ENCODE measurements at places on chromosomes 16 and 17.

GRCh38 chr16:64363039-64363438 lies 758.8 kb downstream of the CDH11 start:
- DNase-seq = no peak

- DNase-seq = no peak
Observed at GRCh38 chr17:17937958-17938357, 34.2 kb downstream of the TOM1L2 start.

- no peak for DNase-seq
Observed at GRCh38 chr16:72818236-72818845, 229.6 kb downstream of the ZFHX3 start.

DNA sequence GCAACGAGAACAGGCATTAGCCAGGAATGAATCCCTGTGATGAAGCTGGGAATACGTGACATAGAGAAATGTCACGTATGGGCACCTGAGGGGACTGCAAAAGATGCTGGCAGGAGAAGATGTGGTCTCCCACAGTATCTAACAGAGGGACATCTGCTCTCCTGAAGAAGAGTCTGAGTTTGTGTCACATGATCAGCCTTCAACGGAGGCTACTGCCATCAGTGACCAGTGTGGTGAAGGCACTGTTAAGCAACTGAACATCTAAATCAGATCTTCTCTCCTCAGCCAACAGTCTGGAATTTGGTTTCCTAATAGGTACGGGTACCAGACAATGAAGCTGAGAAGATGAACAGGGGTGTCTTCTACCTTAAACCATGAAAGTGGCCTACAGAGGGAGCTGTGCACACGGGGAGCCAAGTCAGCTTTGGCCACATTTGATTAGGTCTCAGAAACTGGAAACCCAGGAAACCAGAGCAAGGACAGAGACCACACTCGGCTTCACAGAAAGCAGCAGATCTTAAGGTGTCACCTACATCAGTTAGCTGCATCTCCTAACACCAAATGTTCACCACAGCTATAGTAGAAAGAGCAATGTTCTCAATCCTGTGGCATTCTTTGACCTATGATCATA lies 41.8 kb downstream of the BRD7 start:
- peak; percentile 31 for DNase-seq

DNA sequence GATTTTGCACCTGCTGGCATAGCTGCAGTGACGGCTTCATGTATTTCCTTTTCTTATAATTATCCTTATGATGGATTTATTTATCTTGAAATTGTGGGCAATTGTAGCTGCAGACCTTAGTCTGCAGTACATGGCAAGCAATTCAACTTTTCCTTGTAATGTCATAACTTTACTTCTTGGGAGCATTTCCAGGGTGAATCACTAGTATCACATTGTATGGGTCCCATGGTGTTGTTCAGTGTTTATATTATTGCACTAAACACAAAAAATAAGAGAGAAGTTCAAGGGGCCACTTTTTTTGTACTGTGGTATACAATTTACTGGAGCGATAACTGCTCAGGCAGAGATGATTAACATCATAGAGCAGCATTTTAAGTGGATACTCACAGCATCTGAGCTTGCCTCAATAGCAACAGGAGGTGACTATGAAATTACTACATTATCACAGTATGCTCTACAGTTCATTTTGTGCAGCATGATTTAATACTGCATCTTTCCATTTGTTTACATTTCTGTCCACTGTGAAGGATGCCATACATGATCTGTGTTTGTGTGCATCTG lies 169.5 kb downstream of the STX8 start:
- DNase-seq = no peak

DNA sequence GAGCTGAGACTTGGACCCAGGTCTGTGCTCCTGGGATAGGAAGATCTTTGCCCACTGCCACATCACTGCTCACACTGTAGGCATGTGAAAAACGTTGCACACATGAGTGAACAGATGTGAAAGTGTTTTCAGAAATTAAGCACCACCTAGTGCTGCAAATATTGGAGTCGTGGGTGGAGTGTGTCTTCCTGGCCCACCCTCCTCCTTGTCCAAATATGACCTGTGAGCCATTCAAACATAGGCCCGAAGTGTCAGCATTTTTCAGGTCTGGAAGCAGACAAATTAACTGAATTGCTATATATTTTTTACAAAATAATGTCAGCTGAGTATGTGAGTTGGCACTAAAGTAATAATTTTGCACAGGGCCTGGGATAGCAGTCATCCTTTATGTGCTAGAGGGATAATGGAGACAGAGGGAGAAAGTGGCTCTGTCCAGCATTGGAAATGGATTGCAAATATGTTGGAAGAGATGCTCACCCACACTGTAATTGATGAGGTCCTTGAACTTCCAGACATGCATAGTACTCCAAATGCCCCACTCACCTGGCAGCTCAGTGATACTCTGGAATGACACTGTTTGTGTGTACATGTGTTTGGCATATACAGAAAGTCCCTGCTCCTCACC lies 58.7 kb downstream of the ACSM1 start:
- no peak for DNase-seq

DNA sequence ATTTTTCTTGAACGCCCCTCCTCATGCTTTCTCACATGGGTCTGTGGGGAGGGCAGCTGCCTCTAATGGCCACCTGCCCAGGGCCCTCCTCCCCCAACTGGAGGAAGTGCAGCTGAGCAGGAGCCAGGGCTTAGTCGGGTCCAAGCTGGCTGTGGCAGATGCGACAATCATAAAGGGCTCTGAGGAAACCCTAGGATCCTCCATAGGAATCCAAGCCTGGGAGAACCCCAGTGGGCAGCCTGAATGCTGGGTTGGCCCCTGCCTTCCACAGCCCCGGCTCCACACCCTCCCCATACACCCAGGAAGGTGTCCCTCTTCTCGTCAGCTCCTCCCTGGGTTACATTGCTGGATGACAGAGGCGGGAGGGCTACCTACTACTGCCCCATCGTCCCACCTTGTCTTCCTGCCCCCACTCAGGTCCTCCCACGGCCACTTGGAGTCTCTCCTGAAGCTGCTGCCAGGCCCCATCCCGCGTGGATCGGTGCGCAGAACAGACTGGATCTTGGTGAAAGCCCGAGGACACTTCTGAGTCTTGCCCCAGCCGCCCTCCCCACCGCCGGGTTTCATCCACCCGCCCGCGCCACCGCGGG lies 15.6 kb upstream of the CBFB start:
- DNase-seq = no peak

- DNase-seq = peak; percentile 29
Observed at GRCh38 chr17:30372755-30373154, 6.0 kb upstream of the CPD start.

GRCh38 chr16:30004811-30005242 lies 6.0 kb downstream of the DOC2A start:
- no peak for DNase-seq

DNA sequence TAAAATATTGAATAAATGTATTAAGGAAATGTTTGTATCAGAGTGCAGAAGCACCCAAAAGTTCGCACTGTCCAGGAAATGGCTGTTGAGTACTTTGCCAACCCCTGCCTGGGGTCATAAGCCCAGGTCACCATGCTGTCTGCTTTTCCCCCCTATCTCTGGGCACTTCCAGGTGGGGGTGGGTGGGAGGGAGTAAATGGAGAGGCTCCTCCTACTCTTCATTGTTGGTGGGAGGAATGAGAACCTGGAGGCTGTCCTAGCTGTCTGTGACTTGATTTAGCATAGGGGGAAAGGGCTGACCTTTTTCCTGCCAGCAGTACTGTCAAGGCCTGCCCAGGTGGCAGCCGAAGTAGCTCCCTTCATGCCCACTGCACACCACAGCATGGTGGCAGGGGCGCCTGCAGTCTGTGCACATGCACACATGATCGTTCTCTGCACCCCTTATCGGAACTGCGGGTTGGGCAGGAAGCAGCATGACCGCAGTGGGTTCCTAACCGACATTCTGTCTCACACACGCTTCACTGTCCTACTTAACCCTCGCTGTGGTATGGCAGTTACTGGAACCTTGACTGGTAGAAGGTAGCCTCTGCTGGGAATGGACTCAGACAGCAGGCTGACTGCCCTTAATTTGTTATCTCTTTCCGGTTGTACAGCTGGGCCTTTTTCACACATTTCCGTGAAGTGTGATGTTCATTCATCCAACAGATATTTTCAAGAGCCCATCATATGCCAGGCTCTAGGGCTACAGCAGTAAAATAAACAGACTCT lies 41.5 kb downstream of the LDHD start:
- no peak for DNase-seq

GRCh38 chr17:72733619-72734282 lies 358.7 kb downstream of the SLC39A11 start:
- no peak for DNase-seq

DNA sequence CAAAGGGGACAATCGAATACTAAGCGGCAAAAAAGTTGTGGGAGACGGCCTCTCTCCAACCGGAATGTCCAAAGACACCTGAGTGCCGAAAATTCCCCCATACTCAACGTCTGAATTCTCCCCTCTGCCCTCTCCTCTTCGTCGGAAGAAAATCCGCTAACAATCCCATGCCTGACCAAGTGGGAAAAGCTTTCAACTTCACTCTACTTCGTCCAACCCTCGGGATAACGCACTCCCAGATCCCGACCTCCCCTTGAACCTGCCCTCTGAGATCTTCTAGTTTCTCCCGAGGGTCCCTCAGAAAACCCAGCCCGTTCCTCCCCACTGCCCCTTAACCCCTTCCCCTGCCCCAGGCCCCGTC lies 961 bp downstream of the AMFR start:
- DNase-seq = no peak

- no peak for DNase-seq
Observed at GRCh38 chr17:29761040-29761761, 138.5 kb upstream of the CORO6 start.

- DNase-seq = no peak
Observed at GRCh38 chr16:30457256-30457655, 11.6 kb upstream of the SEPHS2 start.

DNA sequence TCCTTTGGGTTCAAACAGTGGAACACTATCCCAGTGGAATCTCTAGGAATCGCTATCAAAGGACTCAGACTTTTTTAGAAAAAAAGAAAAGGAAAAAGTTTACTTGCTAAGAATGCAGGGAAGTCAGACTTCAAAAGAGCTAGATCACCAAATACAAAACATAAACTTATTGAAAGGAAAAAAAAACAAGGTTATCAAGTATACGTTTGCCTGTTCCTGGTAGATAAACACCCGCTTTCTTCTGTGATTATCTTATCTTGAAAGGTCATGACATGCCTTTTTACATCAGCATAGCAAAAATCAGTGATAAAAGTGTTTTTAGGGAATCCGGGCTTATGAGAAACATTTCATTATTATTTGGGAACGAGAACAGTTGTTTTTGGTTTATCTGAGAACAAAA lies 129.3 kb upstream of the TMEM97 start:
- DNase-seq = no peak

- DNase-seq = no peak
Observed at GRCh38 chr16:58904291-58904690, 170.2 kb upstream of the GOT2 start.

DNA sequence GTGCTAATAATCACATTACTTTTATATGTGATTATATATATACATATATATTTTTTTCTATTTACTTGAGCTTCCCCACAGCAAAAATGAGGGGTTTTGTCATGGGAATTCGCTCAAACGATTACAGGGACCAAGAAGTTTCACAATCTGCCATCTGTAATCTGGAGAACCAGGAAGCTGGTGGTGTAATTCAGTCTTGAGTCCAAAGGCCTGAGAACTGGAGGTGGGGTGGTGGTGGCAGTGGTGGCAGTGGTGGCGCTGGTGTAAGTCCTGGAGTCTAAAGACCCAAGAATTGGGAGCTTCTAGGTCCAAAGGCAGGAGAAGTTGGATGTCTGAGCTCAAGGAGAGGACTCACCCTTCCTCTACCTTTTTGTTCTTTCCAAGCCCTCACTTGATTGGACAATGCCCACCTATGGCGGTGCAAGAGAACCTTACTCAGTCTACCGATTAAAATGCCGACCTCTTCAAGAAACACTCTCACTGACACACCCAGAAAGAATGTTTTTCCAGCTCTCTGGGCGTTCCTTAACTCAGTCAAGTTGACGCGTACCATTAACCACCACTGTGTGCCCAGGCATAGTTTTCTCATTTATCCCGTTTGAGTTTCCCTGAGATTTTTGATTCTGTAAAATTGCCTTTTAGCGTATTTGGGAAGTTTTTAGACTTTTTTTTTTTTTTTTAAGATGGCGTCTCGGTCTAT lies 31.9 kb downstream of the POLR2A start:
- no peak for DNase-seq

GRCh38 chr17:50583641-50584040 lies 23.1 kb downstream of the CACNA1G start:
- DNase-seq = no peak

GRCh38 chr17:77188084-77189066 lies 47.6 kb downstream of the SEC14L1 start:
- no peak for DNase-seq

- DNase-seq = peak; percentile 43
Observed at GRCh38 chr17:79658811-79659207, 48.0 kb upstream of the RBFOX3 start.

GRCh38 chr17:2948721-2949468 lies 114.5 kb downstream of the OR1D5 start:
- DNase-seq = no peak

- DNase-seq = no peak
Observed at GRCh38 chr16:7270823-7271222, 61.8 kb upstream of the RBFOX1 start.

- no peak for DNase-seq
Observed at GRCh38 chr17:72432881-72433280, 312.1 kb downstream of the SOX9 start.

GRCh38 chr17:35488991-35489390 lies 40.4 kb upstream of the SLFN13 start:
- DNase-seq = no peak

DNA sequence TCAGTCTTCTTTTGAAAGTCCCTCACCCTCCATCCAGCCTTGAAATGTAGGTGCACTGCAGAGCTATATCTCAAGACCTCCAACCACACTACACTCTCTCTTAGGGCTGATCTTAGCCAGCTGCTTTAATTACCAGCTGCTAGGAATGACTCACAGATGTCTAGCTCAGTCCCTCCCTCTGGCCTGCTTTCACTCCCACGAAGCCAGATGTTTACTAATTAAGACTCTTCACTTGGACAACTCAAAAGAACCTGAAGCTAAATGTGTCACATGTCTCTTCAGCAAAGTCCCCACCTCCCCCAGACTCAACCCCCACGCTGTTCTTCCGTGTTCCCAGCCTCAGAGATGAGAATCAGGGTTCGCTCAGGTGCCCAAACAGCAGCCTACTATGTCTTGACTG lies 2.6 kb downstream of the GTF3C1 start:
- DNase-seq = no peak

DNA sequence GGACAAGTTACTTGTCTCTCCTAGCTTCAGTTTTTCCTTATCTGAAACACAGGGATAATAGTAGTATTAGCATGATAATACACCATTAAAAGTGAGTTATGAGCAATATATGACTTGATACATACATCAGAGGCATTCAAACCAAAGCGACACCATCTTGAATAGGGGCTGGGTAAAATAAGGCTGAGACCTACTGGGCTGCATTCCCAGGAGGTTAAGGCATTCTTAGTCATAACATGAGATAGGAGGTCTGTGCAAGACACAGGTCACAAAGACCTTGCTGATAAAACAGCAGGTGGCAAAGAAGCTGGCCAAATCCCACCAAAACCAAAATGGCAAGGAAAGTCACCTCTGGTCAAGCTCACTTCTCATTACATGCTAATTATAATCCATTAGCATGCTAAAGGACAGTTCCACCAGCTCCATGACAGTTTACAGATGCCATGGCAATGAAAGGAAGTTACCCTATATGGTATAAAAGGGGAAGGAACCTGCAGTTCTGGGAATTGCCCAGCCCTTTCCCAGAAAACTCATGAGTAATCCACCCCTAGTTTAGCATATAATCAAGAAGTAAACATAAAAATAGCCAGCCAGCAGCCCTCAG lies 37.2 kb upstream of the HS3ST3A1 start:
- no peak for DNase-seq
